Pulmonary artery endothelial cell (primary cell): ENCODE measurements at places on chromosomes 1 and 21. TPM values are rescaled to one million over a fixed set of nuclear protein-coding genes. Genes with fewer than 3 reads are reported as not detected.

DNA sequence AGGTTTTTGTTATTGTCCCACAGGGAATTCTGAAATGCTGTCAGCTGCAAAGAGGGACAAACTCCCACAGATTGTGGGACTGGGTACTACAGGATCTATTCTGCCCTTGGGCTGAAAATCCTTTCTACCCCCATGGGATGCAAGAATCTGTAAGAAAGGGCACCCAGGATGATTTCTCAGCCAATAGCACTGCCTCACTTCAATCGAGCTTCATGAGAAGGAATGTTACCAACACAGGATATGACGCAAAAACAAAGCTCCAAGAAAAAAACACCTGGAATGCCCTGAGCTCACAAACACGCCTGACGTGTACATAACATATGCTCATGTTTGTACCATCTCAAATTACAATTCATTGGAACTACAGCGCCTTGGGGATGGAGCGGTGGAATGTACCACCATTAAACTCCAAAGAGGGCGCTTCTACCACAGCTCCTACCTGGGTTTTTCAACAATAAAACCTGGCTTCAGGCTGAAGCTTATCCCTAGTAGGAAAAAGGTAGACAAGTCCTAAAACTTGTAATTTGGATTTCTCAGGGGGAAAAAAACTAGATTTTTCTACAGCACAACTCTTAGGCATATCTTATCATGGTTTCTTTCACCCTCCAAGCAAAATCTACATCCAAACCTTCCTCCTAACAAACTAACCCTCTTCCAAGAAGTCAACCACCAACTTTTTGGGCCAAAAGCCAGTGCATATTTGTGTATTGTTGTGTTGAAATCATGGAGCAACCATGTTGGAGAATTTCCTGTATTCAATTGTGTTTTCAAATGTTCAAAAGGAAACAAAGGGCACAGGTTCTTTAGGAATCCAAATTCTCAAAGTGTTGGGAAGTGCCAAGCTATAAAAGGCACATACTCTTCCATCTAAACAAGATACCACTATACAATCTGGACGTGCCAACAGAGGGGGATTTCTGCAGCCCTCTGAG is 78.9 kb downstream of the TGFBR3 start:
- DNase-seq, result peak; percentile 82

DNA sequence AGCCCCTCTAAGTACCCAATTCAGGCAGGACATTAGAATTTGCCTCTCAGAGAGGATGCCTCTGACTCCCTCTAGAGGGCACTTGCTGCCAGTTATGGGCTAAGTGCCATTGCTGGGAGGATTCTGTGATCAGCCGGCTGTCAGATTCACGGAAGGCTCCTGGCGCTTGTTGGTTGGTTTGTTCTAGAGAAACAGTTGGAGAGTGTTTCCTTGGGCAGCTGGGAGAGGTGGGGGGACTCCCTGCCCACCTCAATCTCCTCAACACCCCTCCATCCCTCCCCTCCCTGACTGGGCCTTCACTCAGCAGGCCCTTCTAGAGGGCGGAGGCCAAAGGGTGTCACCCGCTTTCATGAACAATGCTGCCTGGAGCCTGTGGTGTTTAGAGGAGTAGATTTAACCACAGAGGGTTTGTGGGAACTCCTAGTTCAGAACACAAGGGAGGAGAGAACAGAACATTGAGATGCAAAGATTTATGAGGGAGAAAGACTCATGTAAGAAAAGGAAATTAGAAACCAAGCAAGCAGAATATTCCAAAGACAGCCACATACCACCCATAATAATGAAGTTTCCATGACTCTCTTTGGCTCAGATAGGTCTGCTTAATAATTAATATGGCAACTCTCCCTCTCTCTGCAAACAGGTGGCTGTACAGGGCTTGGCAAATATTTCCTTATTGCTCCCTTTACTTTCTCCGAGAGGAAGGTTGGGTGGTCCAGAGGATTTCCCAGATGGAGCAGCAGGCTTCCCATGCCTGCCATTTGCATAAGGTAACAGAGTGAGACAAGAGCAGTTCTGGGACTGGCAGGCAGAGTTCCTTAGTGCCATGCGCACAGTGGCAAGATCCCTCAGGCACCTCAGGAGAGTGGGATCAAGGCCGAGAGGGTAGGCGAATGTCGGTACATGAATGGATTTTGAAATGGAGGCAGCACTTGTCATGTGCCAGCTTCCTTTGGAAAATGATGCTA is 30.0 kb upstream of the ACP6 start:
- DNase-seq, result no peak

GRCh38 chr1:231626535-231626950 is at the start of gene DISC1:
TSS of gene DISC1 (plus strand) at chr1:231626790. CDS start at chr1:231626868, 78 bp downstream.
- peak; percentile 83 for DNase-seq

GRCh38 chr1:1605034-1605591 is 5.2 kb upstream of the FNDC10 start:
- no peak for DNase-seq

DNA sequence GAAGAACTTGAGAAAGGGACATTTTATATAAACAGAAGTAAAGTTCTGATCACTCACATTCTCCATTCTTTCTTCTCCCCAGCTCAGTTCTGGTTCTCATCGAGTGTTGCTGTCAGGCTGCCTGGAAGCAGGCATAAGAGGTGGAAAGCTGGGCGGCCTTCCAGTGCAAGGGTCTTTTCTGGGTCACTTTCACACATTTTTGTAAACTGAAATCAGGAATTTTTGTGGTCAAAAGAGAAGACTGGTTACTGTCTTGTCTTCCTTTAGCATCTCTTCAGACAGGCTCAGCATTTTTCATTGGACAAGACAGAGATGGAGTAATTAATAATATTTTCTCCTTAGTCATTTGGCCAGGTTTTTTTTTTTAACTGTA is 93.7 kb downstream of the CTH start:
- DNase-seq, result no peak

GRCh38 chr1:109134423-109134822 is 20.5 kb downstream of the ELAPOR1 start:
- DNase-seq, result no peak

GRCh38 chr1:43451701-43452532 is 1.8 kb downstream of the HYI start:
- DNase-seq, result no peak

DNA sequence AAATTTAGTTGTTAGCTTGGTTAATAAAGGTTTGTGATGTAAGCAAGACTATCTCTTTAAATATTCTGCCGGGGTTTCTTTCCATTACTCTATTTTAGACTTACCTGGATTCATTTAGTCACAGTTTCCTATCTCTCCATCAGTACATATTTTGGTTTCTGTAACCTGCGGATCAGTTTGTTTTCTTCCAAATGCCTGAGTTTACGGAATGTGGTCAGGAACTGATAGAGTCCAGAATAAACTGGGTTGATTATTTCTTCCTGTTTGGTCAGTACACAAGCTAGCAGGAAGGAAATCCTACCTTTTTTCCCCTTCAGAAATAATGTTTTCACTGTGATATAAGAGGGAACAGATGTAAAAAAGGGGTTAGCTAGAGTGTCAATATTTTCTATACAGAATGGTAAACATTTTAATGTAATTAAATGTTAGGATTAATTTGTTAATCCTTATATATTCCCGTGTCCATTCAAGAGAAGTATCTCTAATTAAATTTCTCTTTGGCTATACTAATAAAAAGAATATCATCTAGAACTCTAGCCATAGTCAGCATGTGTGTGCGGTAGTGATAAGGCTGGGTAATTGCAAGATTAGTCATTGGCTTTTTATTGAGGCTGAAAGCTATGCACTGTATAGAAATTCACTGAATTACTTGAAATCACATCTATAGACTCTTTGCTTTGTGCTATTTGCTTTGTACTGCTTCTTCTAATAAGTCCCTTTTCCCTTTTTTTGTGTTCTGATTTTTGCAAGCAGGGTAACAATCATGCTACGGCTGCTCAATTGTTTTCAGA is 144.7 kb upstream of the ADGRL4 start:
- DNase-seq, result no peak

The C1QTNF12 gene
- 0.33 TPM in 1 of 2 replicates, not detected in the other for total RNA-seq

The DLGAP3 gene
- 0.33 TPM in 1 of 2 replicates, not detected in the other for total RNA-seq

DNA sequence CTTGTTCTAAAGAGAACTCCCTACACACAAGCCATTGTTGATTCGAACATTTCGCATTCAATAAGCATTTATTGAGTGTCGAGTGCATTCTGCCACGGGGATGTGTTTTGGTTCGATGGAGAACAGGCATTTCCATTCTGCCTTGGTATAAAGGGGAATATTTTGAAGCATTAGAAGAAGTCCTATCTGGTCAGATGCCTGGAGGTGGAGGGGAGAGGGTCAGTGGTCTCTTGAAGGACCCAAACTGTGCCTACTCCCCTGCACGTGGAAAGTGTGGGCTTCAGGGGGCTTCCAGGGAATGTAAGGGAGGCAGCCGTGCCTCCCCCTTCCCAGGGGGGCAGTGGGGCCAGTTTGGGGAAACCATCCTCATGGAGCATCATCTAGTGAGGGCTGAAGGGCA is 8.3 kb downstream of the AJAP1 start:
- no peak for DNase-seq

DNA sequence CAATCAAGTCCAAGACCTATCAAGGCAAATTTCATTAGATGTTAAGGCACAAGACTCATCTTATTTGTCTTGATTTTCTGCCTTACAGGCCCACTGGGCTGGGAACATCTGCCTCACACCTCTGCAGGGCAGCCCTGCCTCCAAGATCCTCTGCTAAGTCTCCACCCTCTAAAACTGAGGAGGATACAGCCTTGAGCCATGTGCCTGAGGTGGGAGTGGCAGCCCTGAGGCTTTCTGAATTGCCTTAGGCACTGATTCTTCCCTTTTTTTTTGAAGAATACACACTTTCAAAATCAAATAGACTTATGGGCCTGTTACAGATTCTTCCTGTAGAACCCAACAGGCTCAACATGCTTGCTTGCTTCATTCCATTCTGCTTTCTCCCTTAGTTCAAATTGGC is 544.3 kb upstream of the ADAMTS5 start:
- no peak for DNase-seq

GRCh38 chr1:60989749-60990713 is 92.3 kb upstream of the NFIA start:
- DNase-seq, result peak; percentile 60

DNA sequence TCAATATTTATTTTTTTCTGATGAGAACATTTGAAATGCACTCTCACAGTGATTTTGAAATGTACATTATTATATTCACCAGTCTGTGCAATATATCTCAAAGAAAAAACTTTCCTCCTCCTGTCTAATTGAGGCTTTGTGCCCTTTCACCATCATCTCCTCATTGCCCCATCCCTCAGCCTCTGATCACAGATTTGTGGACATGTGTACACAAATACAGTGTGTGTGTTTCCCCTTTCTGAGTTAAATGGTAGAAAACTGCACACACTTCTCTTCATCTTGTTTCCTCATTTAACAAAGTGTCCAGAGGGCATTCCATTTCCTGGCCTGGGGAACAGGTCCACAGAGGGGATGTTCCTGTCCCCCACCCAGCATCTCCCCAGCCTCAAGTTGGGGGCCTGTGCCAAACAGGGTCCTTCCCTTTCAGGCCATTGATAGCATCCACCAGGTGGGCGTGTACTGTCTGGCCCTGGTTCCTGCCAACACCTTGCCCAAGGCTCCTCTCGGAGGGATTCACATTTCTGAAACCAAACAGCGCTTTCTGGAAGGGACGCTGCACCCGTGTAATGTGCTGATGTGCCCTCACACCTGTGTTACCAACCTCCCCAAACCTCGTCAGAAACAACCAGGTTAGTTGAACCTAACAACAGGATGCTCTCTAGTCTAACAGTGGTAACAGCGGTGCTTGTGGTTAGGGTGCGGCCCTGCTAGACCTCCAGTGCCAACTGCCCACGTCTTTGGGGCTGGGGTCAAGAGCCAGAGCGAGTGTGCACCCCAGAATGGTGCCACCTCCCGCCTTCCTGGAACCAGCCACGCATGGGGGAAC is 54.6 kb downstream of the S100B start:
- no peak for DNase-seq

DNA sequence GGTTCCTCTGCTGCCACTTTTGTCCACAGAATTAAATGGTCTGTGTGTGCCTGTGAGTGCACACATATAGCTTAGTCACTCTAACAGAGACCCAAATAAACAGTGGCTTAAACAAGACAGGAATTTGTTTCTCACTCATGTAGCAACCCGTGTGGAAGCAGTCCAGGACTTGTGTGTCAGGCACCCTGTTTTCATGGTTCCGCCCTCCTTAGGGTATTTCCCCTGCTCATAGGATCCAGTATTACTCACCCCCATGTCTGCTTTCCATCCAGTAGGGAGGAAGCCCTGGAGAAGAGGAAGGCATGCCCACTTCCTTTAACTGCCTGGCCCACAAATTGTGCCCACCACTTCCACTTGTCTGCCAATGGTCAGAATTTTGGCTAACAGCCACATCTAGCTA is 41.3 kb upstream of the TACSTD2 start:
- peak; percentile 84 for DNase-seq

The KIF2C gene
- 26.0 and 38.3 TPM in 2 replicates for total RNA-seq

GRCh38 chr1:10101929-10102328 is 69.2 kb downstream of the UBE4B start:
- DNase-seq, result no peak

DNA sequence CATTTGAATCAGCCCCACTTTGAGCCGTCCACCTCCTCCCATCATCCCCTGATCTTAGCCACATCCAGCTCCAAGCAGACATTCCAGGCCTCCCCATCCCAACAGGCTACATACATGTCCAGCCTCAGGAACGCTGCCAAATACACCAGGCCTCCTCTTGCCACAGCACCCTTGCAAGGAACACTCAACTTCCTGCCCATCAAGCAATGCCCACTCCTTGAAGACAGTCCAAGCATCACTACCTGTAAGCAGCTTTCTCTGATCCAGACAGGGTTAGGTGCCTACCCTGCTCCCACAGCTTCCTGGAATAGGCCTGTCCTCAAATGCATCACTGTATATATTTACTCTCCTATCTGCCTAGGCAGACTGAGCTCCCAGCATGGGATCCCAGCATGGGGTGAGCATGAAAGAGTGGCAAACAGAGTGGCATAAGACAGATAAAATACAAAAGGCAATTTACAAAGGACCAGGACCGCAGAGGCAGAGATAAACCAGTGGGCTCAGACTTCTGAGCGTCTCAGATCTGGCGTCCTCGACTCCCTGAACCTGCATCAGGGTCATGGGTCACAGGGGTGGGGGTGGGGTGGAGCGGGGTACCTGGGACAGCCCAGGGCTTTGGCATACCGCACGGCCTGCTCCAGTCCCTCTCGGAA is 816 bp downstream of the HYI start:
- no peak for DNase-seq

- peak; percentile 85 for DNase-seq
These were observed 18.1 kb downstream of the CFAP45 start for GRCh38 chr1:159881622-159882526.

- DNase-seq, result no peak
These were observed 44.9 kb upstream of the EFHD2 start for GRCh38 chr1:15364740-15365139.

The RGS8 gene
- total RNA-seq, result not detected in 2 replicates

- DNase-seq, result no peak
These were observed 8.9 kb downstream of the SLAMF1 start for GRCh38 chr1:160637821-160638539.
